ENCODE measurements at places on chromosomes 12 and 14.

DNA sequence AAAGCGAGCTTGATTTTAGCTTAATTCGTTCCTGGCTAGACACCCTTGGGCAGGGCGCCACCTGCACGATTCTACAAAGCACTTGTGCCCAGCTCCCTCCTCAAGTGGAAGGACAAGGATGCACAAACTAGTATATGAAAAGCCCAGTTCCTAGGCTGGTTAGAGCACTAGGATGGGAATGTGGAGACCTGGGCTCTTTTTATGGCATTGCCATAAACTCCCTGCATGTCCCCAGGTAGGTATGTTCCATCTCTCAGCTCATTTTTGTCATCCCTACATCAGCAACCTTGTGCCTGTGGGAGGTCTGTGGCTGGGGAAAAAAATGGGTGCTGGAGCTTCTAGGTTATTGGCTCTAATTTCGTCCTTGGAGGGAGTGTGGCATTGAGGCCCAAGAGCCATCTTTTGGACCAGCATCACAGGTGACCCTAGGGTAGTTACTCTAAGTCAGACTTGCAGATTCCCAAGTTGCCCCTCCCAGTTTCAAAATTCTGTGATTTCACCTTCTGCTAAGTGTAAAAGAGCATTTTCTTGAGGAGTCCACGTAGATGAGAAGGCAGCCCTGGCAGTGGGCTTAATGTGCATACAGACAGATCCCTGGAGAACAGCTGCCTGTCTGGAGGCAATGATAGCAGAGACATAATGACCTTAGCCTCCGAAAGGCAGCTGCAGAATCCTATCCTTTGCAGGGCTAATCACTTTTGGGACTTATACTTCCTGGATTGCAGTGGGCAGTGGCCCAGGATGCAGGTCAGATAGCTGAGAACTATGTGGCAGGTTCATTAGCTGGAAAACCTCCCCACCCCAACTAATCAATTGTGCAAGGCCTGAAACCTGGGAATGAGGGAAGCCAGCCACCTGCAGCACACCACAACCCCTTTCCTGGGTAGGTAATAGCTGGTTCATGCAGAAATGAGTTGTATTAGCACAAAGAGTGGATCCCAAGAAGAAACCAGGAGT lies 47.6 kb upstream of the BDKRB2 start:
- no peak for DNase-seq

DNA sequence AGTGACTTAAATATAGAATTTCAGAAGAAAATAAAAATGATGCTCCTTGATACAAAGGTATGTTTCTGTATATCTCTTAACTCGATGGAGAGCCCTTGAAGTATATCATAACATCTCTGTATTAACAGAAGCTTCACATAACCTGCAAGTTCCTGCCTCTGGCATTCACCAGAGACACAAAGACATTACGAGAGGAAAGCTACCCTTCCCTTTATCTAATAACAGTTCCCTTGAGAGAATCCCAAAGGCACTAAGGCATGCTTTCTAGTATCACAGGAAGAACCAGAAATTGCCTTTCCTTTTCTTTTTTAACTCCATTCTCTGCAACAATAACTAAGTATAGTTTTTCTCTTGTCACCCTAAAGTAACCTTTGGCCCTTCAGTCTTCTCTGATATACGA lies 164.5 kb downstream of the MGAT4C start:
- DNase-seq: no peak

GRCh38 chr12:26124446-26125399 lies at the start of gene BHLHE41:
BHLHE41 (minus strand) TSS chr12:26125037; CDS start chr12:26124779, 258 bp downstream.
- DNase-seq: peak; percentile 72

DNA sequence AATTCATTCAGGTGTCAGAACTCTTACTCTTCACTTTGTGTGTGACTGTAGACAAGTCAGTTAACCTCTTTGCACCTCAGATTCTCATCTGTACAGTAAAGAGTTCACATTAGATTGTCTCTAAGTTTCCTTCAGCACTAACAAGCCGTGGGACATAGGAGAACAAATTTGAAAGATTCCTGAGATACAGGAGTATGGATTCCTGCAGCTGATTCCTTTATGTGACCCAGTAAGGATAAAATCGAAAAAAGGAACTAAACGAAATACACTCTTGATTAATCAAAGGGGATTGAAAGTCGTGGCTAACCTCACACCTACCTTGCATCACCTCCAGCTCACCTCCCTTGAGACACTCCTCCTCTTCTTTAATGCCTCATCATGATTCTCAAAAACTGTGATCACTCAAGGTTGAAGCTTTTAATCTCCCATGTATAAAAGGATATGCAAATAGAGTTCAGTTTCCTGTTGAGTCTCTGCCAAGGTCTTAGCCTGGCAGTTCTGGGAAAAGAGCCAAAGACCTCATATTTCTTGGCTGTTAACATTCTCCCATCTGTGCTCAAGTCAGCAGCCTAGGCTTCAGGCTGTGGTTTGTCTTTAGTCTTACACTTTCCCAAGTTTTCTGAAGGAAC lies 156.6 kb downstream of the DAD1 start:
- DNase-seq: peak; percentile 13

DNA sequence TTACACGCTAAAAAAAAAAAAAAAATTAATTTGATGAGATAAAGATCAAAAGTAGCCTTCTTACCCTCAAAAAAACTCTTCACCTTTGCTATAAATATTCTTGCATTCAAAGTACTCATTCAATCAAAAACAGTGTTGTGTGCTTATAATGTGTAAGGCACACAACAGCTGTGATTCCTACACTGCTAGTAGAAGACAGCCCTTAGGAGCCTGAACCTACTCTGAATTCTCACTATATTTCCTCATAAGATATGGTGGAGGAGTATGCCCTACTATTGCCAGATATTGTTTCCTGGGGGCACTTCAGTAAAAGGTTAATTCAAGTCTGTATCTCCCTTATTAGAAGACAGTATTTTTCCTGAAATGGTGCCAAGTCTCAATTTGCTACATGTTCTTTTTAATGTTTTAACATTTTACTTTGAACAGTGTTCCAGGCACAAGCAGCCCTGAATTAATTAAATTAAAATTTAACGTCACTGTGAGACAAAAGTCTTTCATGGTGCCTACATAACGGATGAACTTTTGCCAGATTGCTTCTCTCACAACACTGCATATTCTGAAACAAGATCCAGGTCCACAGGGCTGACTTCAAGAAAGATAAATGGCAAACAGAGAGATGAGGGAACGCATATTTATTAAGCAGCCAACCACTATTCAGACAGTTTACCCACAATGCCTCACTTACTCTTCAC lies 19.3 kb downstream of the PPP2R5E start:
- DNase-seq: no peak

DNA sequence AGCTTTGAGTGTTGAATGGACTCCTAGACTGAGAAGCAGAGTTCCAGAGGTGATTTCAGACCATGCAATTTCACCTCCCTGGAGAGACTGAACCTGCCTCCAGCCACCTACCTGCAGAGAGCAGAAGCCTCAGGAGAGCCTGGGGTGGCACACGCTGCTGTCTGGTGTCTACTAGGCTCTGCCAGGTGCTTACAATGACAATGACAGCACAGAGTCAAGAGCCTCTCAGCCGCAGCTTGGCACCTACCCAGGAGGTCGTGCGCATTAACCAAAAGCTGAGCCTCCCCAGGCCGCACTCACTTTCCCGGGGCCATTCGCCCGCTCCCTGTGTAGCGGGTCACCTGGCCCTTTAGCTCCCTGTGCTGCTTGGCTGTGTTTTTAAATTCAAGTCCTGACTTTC lies 63.2 kb downstream of the TESC start:
- DNase-seq: no peak

DNA sequence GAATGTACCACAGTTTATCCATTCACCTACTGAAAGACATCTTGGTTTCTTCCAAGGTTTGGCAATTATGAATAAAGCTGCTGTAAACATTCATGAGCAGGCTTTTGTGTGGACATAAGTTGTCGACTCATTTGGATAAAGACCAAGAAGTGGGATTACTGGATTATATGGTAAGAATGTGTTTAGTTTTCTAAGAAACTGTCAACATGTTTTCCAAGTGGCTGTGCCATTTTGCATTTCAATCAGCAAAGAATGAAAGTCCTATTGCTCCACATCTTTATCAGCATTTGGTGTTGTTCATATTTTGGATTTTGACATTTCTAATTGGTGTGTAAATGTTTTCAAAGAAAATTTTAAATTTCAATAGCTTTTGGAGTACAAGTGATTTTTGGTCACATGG lies 27.3 kb upstream of the KLRF1 start:
- no peak for DNase-seq

DNA sequence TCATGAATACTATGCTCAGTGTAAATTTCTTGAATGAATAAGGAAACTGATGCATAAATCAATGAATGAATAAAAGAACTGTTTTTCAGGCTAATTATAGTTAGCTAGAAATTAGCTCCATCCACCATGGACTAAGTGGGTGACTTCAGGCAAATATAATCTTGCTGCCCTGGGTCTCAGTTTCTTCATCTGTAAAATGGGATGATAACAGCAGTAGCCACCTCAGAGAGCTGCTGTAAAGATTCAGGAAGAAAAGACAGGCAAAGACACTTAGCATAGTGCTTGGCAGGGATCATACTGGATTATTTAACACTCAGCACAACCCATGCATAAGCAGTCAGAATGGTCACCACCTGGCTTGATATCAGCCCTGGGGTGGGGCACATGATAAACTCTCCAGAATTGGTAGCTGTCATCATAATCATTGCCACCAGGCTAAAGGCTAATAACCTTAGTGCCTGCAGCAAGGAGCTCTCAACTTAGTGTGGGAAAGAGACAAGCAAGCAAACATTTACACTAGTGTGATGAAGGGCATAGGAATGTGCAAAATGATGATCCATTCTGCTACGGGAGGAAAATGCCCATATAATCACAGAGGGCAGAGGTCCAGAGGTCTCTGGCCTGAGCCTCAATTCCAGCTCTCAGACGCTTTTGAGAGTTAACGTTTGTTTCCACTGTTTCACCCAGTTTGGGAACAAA lies 234.7 kb upstream of the TBX3 start:
- no peak for DNase-seq

DNA sequence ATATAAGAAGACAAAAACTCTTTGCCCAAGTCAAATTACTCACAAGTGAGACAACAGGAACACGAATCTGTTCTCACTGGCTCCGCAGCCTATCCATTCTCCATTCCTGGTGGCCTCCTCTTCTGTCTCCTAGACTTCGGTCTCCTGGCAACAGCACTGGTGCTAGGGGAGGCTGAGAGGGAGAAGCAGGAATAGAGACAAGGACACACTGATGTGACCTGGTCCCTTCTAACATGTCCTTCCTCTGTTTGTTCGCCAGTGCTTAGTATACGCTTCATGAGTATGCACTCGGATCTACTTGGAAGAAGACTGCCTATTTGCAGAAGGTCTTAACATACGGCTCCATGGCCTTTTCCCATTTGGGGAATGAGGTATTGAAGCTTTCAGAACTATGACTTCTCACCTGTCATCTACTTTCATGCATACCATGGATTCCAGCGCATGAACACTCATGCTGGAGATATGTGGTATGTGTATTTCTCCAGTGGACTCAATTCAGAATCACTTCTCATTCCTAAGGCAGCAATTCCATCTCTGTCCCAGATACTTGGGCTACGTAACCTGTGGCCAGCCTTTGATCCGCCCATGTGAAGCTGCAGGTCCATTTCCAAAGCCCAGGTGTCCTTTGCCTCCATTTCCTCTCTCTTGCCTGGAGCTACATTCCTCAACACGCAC lies 33.9 kb downstream of the BHLHE41 start:
- no peak for DNase-seq

DNA sequence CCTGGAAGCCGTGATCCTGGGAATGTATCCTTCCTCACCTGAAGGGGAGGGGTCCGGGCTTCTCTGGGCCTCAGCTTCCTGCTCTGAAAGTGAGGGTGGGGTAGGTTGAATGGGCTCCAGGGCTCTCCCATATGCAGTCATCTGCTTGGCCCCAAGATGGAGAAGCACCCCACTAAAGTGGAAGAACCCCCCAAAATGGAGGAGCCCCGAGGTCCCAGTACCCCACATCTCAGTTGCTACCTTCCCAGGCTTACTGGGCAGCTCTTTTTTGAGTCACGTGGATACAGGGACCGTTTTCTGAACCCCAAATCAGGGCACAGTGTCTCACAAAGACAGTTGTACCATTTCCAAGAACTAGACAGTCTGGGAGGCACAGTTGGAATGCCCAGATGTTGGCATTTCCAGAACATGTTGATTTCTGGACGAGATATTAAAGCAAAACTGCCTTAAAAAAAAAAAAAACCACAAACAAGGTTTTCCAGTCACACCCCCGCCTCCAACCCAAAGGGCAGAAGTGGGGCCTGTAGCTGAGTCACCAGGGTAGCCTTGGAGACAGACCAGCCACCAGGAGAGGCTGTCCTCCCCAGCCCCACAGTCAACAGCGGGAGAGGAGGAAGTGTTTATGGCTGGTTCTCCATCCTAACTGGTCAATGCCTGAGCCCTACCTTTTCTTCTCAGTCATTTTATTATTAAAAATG lies 12.1 kb downstream of the VASH1 start:
- peak; percentile 47 for DNase-seq

GRCh38 chr12:91793676-91794075 lies 352.0 kb downstream of the BTG1 start:
- DNase-seq: no peak

DNA sequence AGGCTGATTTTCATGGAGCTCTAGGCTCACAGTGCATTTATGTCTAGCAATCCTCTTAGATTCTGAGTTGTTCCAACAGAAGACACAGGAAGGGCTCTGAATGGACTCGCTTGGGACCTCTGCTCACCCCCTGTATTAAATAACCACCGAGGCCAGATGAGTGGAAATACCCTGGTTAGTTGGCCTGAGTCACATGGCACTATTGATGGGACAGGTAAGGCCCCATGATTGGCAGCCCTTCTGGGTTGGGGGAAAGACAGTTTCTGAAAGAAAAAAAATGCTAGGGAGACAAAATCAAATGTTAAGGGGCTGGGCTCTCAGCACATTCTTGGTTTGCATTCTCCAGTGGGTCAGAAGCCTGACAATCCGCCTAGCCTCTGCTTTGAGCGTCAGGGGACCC lies 14.8 kb downstream of the DGLUCY start:
- no peak for DNase-seq

- DNase-seq: no peak
These were observed 10.3 kb upstream of the FLVCR2 start for GRCh38 chr14:75568140-75568539.

DNA sequence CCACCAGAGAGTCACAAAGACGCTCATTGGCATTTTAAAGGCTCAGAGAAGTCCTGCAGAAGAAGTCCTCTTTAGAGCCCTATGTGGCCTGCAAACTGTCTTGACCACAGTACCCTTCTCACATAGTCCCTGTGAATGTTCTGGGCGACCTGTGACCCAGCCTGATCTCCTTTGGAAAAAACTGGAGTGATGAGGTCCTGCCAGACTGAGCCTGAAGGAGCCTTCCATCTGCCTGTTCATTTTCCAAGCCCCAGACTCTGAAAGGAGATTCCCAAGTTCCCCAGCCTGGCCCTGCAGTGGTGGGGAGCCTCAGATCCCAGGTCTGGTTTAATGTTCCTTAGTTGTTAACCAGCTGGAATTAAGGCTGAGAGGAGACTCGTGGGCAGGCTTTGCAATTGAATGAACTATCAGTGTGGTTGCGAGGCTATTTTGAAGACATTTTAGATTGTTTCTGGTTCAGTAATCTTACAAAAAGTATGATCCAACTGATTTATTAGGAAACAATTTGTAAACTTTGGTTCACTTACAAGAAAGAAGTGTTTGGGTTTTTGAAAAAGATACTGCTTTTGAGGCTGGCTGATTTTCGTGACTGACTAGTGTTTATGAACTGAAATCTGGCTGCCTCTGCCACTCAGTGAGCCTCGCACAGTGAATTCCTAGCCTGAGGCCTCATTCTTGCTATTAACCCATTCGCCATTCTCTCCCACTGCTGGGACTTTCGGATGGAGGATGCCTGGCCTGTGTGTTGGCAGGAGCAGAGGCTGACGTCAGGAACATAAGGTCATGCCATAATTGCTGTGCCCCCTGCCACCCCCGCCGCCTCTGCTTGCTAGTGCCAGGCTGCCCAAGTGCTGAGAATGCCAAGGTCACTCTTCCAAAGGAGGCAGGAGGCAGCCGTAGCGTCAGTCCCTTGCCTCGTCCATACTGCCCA lies 249.0 kb downstream of the CACNA1C start:
- DNase-seq: no peak

Data from C1 segment of cervical spinal cord (tissue), 14 donors.